Stimulated activated CD8-positive, alpha-beta memory T cell treated with anti-CD3 and anti-CD28 coated beads, Interleukin-15, amount 100 ng/mL, for 4 hours (primary cell): ENCODE measurements at places on chromosomes 7 and 10.

GRCh38 chr7:108589874-108590273 is 20.2 kb downstream of the DNAJB9 start:
- DNase-seq = no peak

GRCh38 chr7:31271641-31272405 is 68.7 kb downstream of the NEUROD6 start:
- no peak for DNase-seq

- no peak for DNase-seq
Observed at GRCh38 chr10:89351412-89351779, 23.6 kb downstream of the IFIT3 start.

- no peak for DNase-seq
Observed at GRCh38 chr7:103348452-103348851, 1.0 kb downstream of the PSMC2 start.

DNA sequence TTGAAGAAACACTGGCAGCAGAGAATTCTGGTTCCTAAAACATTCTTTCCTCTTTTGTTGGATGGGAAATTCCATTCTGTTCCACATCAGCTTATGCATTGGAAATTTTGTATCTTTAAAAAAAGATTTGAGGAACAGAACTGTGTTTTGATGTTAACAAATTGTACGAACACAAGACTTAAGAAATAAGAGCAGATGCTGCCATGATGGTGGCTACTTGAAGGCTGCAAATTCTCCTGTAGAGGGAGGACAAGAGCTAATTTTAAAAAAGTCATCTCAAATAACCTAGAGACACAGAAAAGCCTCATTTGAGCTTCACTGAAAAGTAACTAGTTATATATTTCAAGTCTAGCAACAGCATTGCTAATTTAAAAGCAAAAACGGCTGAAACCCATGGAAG is 29.8 kb downstream of the NDUFB2 start:
- no peak for DNase-seq

GRCh38 chr7:7687800-7688199 is 30.6 kb downstream of the RPA3 start:
- no peak for DNase-seq
